ENCODE measurements at places on chromosomes 4 and X. TPM values are rescaled to one million over a fixed set of nuclear protein-coding genes. Genes with fewer than 3 reads are reported as not detected.

GRCh38 chr4:100797791-100798190, 280.0 kb upstream of the EMCN start:
- no peak for DNase-seq

GRCh38 chr4:476501-476900, 22.5 kb downstream of the ZNF721 start:
- no peak for DNase-seq

DNA sequence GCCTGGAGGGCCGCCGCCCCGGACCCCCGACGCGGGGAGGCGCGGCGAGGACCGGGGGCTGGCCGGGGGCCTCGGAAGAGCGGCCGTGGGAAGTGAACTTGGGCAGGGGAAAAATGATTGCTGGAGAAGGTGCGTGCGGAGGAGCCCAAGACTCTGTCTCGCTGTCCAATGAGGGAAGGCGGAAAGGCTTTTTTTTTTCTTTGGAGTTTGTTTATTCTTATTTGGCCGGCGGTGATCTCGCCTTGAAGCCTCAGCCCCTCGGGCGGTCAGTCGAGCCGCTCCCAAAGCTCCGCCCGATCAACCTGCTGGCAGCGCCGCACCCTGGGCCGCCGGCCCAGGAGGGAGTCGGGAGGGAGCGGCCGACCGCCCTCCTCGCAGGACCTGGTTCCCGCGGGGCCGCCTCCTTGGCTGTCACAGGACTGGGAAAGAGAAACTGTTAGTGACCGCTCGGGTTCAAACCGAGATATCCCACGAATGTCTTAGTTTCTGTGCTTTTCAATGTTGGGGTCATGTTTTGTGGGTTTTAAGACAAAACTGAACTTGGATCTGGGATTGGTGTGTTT, 2.5 kb downstream of the CPEB2 start:
- DNase-seq, result peak; percentile 94

The AADAT gene
- 12.3 TPM for total RNA-seq

The TSPAN6 gene
- total RNA-seq, result 17.8 TPM

GRCh38 chrX:104935581-104935980, 284.9 kb downstream of the TEX13A start:
- no peak for DNase-seq

- no peak for DNase-seq
Observed at GRCh38 chr4:108796173-108796572, 33.3 kb upstream of the ETNPPL start.

DNA sequence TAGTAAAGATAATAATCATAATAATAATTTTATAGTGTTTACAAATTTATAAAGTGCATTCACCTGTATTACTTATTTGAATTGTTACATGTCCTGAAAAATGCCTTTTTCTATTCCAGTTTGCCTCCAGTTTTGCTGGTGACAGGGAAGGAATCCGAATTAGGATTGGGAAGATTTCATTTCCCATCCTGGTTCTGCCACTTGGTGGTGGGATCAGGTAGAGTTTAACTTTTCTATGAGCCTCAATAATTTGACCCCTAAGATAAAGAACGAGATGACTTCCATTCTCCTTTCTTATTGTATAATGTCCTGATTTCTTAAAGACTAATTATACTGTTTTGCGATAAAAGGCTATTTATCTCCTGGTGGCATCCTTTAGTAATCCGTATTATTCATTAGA, 1090.9 kb downstream of the RAPGEF2 start:
- no peak for DNase-seq

- no peak for DNase-seq
Observed at GRCh38 chr4:123561525-123561924, 164.9 kb downstream of the SPRY1 start.

The AMBN gene
- total RNA-seq, result not detected

- no peak for DNase-seq
Observed at GRCh38 chr4:42015438-42015837, 25.1 kb downstream of the SLC30A9 start.

GRCh38 chrX:124651031-124651430, 304.7 kb downstream of the SH2D1A start:
- no peak for DNase-seq

The LUZP4 gene
- not detected for total RNA-seq

- DNase-seq, result no peak
Observed at GRCh38 chr4:5387457-5387856, 320.9 kb downstream of the EVC2 start.

The ALPK1 gene
- 6.2 TPM for total RNA-seq

The NEXMIF gene
- not detected for total RNA-seq

DNA sequence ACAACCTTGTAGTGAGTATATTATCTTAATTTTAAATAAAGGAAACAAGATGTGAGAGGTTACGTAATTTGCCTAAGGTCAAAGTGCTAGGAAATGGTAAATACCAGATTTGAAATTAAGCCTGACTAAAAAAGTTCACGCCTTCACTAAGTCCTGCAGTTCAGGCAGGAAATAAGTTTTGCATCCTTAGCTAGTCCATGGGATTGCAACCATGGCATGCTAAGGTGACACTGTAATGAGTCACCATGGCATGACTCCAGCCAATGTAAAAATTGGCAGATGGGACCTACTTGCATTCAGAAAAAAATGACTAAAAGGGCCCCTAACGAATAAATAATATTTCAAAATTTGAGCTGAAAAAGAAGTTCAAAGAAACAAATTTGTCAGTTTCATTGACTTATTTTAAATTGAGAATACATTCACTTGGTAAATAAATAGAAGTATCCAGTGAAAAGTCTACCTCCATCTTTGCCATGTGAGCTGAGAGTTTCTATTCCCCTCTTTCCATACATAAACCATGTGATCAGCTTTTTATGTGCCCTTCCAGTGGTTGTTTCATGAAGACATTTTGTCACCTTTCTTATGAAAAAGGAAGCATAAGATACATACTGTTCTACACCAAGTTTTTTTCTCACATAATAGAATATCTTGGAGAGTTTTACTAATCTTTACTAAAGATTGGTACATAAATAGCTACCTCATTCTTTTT, 72.4 kb downstream of the ANKRD50 start:
- DNase-seq, result no peak

DNA sequence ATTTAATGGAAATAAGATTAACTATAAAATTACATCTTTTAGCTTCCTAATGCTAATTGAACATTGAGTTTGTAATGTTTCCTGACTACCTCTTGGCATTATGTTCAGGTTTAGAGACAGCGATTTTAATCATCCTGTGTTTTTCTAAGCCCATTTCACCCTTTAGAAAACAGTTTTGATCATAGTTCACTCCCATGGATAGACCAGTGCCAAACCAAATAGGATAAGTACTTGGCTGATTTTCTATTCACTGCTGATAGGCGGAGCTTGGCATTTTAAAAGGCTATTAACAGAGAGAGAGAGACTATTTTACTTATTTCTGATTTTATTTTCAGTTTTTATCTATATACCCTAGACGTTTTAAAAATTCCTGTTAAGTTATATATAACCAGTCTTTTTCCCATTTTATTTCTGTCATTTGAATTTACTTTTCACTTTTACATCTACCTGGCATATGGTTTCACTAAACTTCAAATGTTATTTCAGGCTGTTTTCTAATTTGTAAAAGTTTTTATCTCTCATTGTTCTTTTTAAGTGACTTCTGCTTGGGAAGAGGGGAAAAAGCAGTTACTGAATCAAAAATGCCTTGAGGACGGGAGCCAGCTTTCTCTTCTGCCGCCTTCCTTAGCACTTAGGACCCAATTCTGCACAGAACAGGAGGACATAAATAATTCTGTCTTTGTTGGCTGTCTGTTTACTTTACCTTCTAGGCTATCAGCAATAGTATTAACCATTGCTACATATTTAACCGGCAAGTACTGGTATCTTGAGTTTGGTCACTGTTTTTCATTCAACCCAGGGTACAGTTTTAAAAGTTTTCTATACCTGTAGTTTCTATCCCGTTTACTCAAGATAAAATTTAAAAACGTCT, 46.4 kb downstream of the SGMS2 start:
- no peak for DNase-seq

DNA sequence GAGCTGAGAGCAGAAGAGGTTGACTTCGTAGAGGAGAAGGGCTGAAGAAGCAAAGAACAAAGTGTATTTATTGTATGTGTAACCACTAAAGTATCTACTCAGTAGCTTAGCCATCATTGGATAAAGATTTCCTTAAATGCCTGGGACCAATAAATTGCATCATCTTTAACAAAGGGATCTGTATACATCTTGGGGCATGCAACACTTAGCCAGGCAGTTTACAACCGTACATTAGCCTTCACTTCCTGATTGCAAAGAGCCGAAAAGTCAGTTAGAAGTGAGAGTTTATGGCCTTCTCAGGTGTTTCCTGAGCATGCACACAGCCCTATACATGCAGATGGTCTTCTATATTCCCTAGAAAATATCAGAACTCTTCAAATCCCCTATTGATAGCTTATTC, 68.0 kb upstream of the MAGED1 start:
- no peak for DNase-seq

DNA sequence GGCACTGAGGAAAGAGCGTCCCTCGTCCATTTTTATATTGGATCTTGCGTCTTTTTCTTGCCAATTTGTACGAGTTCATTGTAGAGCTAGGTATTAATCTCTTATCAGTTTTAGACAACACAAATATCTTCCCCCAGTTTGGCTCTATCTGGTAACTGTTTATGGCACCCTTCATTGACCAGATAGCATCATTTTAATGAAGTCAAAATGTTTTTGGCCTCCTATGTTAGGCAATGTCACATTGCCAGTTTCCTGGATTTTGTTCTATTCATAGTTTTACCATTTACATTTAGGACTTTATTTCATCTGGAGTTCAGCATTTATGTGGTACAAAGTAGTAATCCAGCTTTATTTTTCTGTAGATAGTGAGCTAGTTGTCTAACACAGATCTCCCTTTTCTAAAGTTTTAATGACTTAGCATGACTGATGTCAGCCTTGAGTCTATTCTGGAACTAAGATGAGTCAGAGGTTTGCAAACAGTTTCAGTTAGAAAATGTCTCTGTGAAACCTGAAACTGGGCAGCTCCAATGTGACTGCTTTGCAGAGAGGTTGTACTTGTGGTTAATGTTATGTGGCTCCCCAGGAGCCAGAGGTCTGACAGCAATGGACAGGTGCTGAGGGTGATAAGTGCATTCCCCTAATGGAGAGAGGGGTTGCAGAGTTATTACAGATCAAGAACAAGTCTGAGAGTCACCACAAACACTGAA, 5.3 kb upstream of the STBD1 start:
- DNase-seq, result no peak

DNA sequence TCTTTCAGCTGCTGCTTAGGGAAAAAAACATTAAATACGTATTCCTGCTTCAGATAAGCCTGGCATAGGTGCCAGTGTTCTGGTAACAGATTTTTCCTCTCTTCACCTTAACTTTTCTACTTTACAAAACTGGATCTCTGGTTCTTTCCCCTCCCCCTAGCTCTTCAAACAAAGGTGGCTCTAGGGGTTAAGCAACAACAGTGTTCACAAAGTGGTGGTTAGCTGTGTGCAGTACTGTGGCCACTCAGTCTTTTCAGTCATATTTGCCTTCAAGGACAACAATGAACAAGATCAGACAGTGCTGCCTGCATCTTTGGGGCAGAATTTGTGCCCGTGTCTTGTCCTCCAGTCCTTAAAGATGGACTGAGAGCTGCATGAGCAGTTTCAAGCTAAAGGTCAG, 15.1 kb upstream of the RGN start:
- no peak for DNase-seq

Data from chondrocyte (in vitro differentiated cells).